ENCODE measurements at places on chromosomes 4 and X. TPM values are rescaled to one million over a fixed set of nuclear protein-coding genes. Genes with fewer than 3 reads are reported as not detected.

DNA sequence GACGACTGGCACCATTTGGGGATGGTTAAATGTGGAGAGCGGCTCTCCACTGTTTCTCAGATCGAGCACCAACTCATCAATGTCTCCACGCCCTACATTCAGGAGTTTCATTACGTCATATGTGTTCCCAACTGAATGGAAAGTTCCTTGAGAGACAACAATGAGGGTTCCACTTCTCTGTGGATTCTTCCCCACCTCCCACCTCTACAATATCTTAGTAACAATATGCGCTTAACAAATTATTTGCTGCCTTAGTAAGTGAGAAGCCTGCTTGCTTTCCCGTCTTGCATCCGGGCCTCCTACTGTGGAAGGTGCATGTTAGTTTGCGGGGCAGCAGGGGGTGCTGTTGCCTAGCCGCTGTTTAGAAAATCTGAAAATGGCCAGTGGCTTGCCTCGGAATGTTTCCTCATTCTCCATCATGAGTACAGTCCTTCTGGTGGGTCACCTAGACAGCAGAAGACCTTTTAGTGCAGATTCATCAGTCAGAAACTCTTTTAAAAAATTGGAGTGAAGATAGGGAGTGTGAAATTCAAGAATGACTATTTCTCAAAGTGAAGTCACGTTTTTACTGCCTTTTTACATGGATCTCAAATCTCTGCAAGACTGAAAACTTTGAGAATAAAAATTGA, 55.7 kb downstream of the PHOX2B start:
- DNase-seq, result peak; percentile 79

- no peak for DNase-seq
Measured at GRCh38 chr4:3223956-3224748, 24.8 kb upstream of the MSANTD1 start.

The ELF4 gene
- total RNA-seq, result not detected

- no peak for DNase-seq
Measured at GRCh38 chr4:100728861-100729260, 211.0 kb upstream of the EMCN start.

DNA sequence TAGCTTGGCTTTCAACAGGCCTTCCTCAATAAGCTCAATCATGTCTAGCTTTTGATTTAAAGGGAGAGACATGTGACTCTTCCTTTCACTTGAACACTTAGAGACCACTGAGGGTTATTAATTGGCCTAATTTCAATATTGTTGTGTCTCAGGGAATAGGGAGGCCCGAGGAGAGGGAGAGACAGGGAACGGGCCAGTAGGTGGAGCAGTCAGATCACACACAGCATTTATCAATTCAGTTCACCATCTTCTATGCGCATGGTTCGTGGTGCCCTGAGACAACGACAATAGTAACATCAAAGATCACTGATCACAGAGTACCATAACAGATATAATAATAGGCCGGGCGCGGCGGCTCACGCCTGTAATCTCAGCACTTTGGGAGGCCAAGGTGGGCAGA, 17.8 kb downstream of the ZNF81 start:
- DNase-seq, result peak; percentile 45

GRCh38 chr4:140257461-140258305, 103.7 kb upstream of the MAML3 start:
- DNase-seq, result no peak

The LRP2BP gene
- total RNA-seq, result 1.3 TPM

- no peak for DNase-seq
Measured at GRCh38 chrX:10367406-10367805, 210.6 kb downstream of the CLCN4 start.

GRCh38 chr4:86706923-86707597, 112.9 kb downstream of the PTPN13 start:
- DNase-seq, result no peak

GRCh38 chr4:12979797-12980196, 504.3 kb downstream of the RAB28 start:
- DNase-seq, result no peak

DNA sequence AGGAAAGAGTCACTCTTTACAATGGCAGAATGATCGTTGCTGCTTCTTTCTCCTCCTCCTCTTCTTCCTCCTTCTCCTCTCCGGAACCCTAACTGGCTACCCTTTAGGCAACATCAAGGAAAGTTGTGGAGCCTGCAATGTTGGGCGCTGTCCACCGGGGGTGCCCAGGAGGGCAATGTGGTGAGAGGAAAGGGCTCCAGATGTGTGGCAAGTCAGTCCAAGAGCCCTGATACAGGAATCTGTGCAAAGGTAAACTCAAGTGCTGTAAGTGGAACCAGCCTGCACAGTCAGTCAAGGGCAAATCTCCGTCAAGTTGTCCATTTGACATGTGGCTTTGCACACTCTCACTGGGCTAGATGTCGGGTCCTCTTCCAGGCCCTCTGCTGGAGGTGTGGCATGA, 2.8 kb downstream of the RTL5 start:
- DNase-seq, result peak; percentile 34

DNA sequence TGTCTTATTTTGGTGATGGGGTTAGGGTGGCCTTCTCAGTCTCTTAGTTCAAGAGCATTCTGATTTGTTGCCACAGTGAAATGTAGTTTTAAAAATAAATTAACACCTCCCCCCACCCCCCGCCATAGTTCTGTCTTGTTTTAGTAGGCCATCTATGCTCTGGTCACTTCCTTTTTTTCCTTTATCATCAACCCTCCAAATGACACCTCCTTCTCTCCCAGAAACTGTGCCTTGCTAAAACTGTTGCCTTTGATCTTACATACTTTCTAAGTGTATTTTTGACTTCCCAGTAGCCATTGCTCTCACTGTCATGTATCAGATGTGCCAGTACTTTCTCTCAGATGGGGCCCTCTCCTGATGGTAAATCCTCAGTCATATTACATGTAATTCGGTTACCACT, 14.5 kb upstream of the NDUFC1 start:
- no peak for DNase-seq

The CFAP99 gene
- total RNA-seq, result not detected

The CT45A1 gene
- total RNA-seq, result not detected

- DNase-seq, result no peak
Measured at GRCh38 chr4:4714331-4714730, 145.1 kb upstream of the MSX1 start.

DNA sequence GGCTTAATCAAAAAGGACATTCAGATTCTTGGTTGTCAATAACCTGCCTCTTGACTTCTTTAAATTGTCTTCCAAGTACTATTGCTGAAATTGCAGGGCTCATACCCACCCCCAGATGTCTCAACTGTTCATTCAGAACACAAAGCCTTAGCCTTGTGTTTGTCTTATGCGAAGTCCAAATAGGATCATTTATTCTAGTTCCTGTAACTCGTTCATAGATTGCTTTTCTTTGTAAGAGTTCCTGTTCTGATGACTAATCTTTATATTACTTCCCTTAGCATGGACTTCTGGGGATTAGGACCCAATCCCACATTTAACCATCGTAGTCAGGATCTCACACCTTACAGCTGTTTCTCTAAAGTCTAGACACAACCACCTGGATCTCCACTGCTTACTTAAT, 226.0 kb downstream of the VEGFC start:
- DNase-seq, result no peak

DNA sequence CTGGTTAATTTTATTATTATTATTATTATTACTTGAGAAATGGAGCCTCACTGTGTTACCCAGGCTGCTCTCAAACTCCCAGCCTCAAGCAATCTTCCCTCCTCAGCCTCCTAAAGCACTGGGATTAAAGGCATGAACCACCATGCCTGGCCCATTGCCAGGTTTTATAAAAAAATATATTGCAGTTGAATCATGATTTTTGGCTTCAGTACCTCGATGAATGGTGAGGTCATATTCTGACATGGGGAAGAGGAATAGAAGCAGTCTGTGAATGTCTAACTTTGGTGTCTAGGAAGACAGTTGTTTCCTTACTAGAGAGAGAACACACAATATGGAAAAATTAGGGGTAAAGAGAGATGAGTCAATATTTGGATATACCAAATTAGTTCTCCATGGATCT, 32.0 kb downstream of the CCSER1 start:
- no peak for DNase-seq

DNA sequence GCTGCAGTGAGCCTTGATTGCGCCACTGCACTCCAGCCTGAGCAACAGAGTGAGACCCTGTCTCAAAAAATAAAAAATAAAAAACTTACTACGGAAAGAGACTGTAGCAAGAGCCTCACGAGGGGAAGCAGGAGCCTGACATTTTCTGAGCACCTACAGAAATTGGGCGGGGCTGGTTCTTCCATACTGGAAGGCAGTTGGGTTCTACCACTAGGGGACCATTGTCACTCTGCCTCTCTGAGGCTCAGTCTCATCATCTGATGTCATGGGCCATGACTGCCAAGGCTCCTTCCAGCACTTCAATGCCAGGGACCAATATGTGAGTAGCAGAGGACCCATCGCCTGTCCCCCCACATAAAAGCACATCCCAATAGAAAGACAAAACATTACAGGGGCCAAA, 8.2 kb downstream of the SH3KBP1 start:
- DNase-seq, result no peak

DNA sequence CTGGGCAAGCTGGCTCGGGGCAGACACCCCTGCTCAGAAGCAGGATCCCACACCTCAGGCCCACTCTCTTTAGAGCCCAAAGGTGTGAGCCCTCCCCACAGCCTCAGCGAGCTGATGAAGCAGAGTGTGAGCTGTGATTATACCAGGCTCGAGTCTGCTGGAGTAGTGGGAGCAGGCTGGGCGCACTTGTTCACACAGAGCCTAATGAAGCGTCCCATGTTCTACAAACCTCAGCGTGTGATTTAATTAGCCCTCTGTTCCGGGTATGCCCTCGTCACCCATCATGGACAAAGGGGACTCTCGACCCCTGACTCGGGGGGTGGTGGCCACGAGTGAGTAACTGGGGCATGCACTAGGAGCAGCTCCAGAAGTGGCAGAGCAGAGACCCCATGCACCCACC, 62.3 kb downstream of the PPP2R2C start:
- no peak for DNase-seq

Measured in neural progenitor cell (in vitro differentiated cells).